SK-MEL-5 (cell line): ENCODE measurements at places on chromosomes 5 and 9. TPM values are rescaled to one million over a fixed set of nuclear protein-coding genes. Genes with fewer than 3 reads are reported as not detected.

The KIF24 gene
- total RNA-seq: 2.8 and 3.4 TPM in 2 replicates

The GARIN3 gene
- not detected in 2 replicates for total RNA-seq

The MOB3B gene
- not detected in 2 replicates for total RNA-seq

The PIP5K1B gene
- total RNA-seq: 5.0 and 7.4 TPM in 2 replicates

The SVEP1 gene
- not detected in 2 replicates for total RNA-seq

The CDX1 gene
- total RNA-seq: not detected in 2 replicates

The IRX1 gene
- total RNA-seq: 0.75 and 1.2 TPM in 2 replicates

The SEC61B gene
- 178 and 189 TPM in 2 replicates for total RNA-seq

The MYMK gene
- total RNA-seq: not detected in 2 replicates

The GALNT12 gene
- 33.8 and 34.7 TPM in 2 replicates for total RNA-seq

The DRD1 gene
- total RNA-seq: not detected in 2 replicates

The LCN12 gene
- total RNA-seq: not detected in 2 replicates

The TARS1 gene
- 573 and 595 TPM in 2 replicates for total RNA-seq

The STKLD1 gene
- 1.4 and 1.7 TPM in 2 replicates for total RNA-seq

The GAS1 gene
- total RNA-seq: 15.9 and 19.6 TPM in 2 replicates

The HAVCR2 gene
- not detected in 2 replicates for total RNA-seq

The SPINK6 gene
- 0.61 TPM in 1 of 2 replicates, not detected in the other for total RNA-seq

The FBP1 gene
- 0.71 TPM in 1 of 2 replicates, not detected in the other for total RNA-seq

The KIF4B gene
- not detected in 2 replicates for total RNA-seq

The OTP gene
- not detected in 2 replicates for total RNA-seq

The CDC37L1 gene
- 8.9 and 11.0 TPM in 2 replicates for total RNA-seq

The SLC28A3 gene
- total RNA-seq: not detected in 2 replicates

The TAF1L gene
- total RNA-seq: not detected in 2 replicates

The SARDH gene
- total RNA-seq: 0.61 and 0.88 TPM in 2 replicates

The NUTM2G gene
- not detected in 2 replicates for total RNA-seq

The SPATA31D4 gene
- total RNA-seq: not detected in 2 replicates

The IRGM gene
- total RNA-seq: not detected in 2 replicates

The PCDHGA4 gene
- total RNA-seq: 1.4 and 1.6 TPM in 2 replicates

The ZNF454 gene
- not detected in 2 replicates for total RNA-seq

The PRR7 gene
- total RNA-seq: 34.4 and 38.8 TPM in 2 replicates

The CACNA1B gene
- 0.11 TPM in 2 replicates for total RNA-seq

The GGTA1 gene
- not detected in 2 replicates for total RNA-seq

The ZNF189 gene
- total RNA-seq: 14.6 and 14.9 TPM in 2 replicates

The NUDT2 gene
- 14.5 and 17.7 TPM in 2 replicates for total RNA-seq

The FGFR4 gene
- 15.2 and 16.6 TPM in 2 replicates for total RNA-seq

The MCC gene
- 46.5 and 48.2 TPM in 2 replicates for total RNA-seq

The ZDHHC11B gene
- total RNA-seq: 5.9 and 8.6 TPM in 2 replicates

The CCL28 gene
- total RNA-seq: 46.8 and 51.4 TPM in 2 replicates

The TAF11L10 gene
- not detected in 2 replicates for total RNA-seq

The ROPN1L gene
- 0.83 and 1.2 TPM in 2 replicates for total RNA-seq

The PCDHGA12 gene
- 10.0 and 13.8 TPM in 2 replicates for total RNA-seq

The BASP1 gene
- 1.7 and 2.7 TPM in 2 replicates for total RNA-seq

The SWI5 gene
- total RNA-seq: 39.2 and 42.2 TPM in 2 replicates

The KCNV2 gene
- total RNA-seq: not detected in 2 replicates

The ARSI gene
- not detected in 2 replicates for total RNA-seq

The UBE2R2 gene
- 12.2 and 12.5 TPM in 2 replicates for total RNA-seq

The FRRS1L gene
- 0.03 TPM in 2 replicates for total RNA-seq

The SLC12A7 gene
- 11.6 and 12.1 TPM in 2 replicates for total RNA-seq
